ENCODE measurements at places on chromosomes 12 and 14.

DNA sequence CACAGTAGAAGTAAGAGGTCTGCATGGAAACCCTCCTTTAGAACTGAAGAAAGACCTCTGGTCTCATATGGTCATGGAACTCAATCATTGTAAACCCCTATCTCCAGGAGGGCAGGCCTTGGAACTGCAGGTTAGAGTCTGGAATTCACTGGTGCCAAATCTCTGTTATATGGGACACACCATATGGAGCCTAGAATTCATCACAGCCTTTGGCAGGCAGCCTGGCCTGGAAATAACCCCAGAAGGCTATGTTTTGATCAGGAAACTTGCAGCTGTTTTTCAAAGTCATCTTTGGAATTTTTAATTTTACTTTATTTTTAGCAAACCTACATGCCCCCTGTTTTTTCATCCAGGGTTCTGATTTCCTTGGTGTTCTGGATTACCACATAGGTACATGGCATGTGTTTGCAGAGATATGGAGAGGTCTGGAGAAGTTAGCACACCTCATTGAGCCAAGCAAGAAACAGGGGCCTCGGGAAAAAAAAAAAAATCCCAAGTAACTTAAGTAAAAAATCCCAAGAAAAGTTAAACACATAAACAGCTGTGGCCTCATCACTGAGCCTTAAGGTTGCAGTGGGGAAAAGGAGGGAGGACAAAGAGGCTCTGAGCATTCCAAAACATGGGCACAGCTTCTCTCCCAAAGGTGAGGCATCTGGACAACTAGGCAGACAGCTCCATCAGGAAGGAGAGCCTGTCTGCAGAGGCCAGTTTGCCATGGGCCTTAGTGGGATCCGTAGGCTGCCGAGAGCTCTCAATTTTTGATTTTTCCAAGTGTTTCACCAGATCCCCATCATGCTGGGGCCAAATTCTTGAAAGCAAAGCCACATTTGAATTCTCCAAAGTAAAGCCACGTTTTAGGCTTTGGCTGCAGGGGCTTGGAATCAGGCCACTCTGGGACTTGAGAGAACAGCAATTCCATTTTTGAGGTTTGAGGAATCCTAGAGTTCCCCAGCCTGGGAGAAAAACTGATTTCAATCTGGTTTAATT, 339.6 kb upstream of the TBX3 start:
- DNase-seq, result no peak

GRCh38 chr14:85934886-85935254, 404.9 kb downstream of the FLRT2 start:
- no peak for DNase-seq

DNA sequence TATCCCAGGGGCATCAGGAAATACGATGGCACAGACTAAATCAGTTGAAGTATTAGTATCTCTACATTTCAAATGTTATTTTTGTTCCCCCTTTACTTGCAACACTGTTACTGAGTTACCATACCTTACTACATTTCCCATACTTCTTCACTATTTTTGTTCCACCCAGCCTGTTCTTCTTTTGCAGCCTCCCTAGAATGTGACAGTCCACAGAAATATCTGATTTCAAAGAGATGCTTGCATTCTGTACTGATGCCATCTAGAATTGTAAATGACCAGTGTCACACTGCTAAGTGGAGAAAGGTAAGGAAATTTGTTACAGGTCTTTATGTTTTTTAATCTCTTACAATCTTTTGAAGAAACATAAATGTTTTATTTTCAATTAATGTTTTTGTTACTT, 279.9 kb downstream of the CCER1 start:
- no peak for DNase-seq

DNA sequence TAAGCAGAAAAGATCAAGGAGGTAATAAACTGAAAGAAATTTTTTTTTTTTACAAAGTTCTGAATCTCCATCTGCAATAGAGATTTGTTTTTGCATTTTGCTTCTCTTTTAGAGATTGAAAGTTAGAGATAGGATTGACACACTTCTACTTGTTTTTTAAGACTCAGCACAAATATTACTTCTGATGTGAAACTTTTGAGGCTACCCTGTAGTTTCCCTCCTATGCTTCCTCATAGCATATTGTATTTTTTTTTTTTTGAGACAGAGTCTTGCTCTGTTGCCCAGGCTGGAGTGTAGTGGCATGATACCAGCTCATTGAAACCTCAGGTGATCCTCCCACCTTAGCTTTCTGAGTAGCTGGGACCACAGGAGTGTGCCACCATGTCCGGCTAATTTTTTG, 32.1 kb upstream of the SGPP1 start:
- DNase-seq, result no peak

DNA sequence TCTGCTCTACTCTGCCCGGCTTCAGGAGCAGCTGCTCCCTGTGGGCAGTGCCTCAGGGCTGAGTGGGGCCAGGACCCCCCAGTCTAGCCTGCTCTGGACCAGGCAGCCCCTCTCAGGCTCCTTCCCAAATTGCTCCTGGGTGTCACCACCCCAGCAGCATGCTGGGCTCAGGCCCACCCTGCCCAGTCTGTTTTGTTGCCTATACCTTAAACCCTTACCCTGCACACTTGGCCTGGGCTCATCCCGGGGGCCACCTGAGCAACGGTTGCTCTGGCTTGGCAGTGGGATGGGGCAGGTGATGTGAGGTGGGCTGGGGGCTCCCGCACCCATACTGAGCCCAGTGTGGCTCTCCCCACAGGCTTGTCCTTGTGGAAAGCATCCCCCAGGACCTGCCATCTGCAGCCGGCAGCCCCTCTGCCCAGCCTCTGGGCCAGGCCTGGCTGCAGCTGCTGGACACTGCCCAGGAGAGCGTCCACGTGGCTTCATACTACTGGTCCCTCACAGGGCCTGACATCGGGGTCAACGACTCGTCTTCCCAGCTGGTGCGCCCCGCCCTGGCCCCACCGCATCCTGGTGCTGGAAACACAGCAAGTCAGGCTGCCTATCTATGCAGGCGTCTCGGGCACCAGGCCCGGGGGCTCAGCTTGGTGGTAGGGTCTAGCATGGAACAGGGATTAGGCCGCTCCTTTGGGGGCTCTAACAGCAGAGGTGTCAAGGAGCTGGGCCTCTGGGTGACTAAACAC, 3.9 kb downstream of the PLD4 start:
- DNase-seq, result no peak

DNA sequence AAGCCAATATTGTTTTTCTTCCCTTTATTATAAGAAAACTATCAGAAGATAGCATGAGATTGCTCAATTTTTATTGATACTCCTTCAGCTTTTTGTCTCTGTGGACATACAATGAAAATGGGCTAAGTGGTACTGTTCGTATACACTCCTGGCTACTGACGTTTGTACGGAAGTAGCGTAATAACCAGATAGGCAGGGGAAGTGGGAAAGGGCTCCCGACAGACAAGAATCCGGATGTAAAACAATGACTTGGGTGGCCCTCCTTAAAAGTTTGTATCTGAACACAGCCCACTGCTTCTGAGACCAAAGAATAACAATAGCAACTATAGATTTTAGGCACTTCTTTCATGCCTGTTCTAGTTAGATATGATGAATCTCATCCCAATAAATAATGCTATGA, 99.6 kb downstream of the RPS6KA5 start:
- DNase-seq, result no peak

DNA sequence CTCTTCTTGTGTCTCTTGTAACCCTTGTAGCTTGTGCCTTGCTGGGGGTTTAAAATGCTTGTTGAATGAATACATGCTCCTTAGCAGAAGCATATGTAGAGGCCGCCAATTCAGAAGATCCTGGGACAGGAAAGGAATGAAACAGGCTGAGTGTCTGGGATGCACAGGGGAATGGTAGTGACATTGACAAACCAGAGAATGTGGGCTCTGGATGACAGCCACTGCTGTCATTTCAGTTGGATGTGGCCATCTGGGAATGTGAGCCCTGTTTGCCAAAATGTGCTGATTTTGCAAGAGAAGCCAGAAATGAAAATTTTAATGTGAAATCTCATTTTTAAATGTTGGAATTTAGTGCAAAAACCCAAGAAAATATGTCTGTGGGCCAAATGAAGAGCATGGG, 136.8 kb downstream of the DACT1 start:
- no peak for DNase-seq
